ENCODE measurements at places on chromosomes 1 and 21. TPM values are rescaled to one million over a fixed set of nuclear protein-coding genes. Genes with fewer than 3 reads are reported as not detected.

Gene UBASH3A
- 1.5 TPM for total RNA-seq

Gene GOLT1A
- not detected for total RNA-seq

Gene CD58
- total RNA-seq: 23.1 TPM

Gene PFKFB2
- total RNA-seq: 22.9 TPM

Gene FAM163A
- not detected for total RNA-seq

Gene KCNA3
- not detected for total RNA-seq

Gene APOBEC4
- total RNA-seq: not detected

Gene GBP7
- not detected for total RNA-seq

Gene ARMH1
- total RNA-seq: not detected

Gene PRAMEF2
- total RNA-seq: not detected

Gene ARHGEF19
- 11.2 TPM for total RNA-seq

Gene ZBTB37
- total RNA-seq: 10.5 TPM

Gene LACTBL1
- total RNA-seq: not detected

Gene MAB21L3
- not detected for total RNA-seq

Gene PADI1
- not detected for total RNA-seq

Gene GPX7
- not detected for total RNA-seq

Gene LEFTY2
- not detected for total RNA-seq

Gene SHISAL2A
- not detected for total RNA-seq

Gene MYOC
- total RNA-seq: not detected

Gene ANGPTL1
- 0.04 TPM for total RNA-seq

Gene KRTAP10-11
- not detected for total RNA-seq

Gene NFIA
- 24.9 TPM for total RNA-seq

Gene BLACAT1
- 0.83 TPM for total RNA-seq

Gene S100A9
- total RNA-seq: 0.80 TPM

Gene TMEM52
- 21.5 TPM for total RNA-seq

Gene SPSB1
- total RNA-seq: 0.35 TPM

Gene TNFRSF8
- 38.4 TPM for total RNA-seq

Gene MANEAL
- 2.0 TPM for total RNA-seq

Gene SLC1A7
- total RNA-seq: not detected

Gene AMY1B
- total RNA-seq: not detected

Gene SMPDL3B
- 0.74 TPM for total RNA-seq

Gene OR2T29
- not detected for total RNA-seq

Gene ZNF697
- 10.6 TPM for total RNA-seq

Gene PTGFRN
- 33.1 TPM for total RNA-seq

Gene HES3
- not detected for total RNA-seq

Gene COL16A1
- 0.54 TPM for total RNA-seq

Gene FAM110D
- 0.62 TPM for total RNA-seq

Gene EDN2
- not detected for total RNA-seq

Gene IL6R
- total RNA-seq: 0.24 TPM

Gene GNAT2
- 0.16 TPM for total RNA-seq
